Activated naive CD8-positive, alpha-beta T cell treated with anti-CD3 and anti-CD28 coated beads, Interleukin-2, amount 10 ng/mL, durations not matched to agents 7 days and 5 days (primary cell): ENCODE measurements at places on chromosomes 12 and 14. TPM values are rescaled to one million over a fixed set of nuclear protein-coding genes. Genes with fewer than 3 reads are reported as not detected.

- no peak for DNase-seq
Observed at GRCh38 chr12:2163177-2163941, 110.6 kb downstream of the CACNA1C start.

The UNC119B gene
- total RNA-seq: 23.7 TPM

DNA sequence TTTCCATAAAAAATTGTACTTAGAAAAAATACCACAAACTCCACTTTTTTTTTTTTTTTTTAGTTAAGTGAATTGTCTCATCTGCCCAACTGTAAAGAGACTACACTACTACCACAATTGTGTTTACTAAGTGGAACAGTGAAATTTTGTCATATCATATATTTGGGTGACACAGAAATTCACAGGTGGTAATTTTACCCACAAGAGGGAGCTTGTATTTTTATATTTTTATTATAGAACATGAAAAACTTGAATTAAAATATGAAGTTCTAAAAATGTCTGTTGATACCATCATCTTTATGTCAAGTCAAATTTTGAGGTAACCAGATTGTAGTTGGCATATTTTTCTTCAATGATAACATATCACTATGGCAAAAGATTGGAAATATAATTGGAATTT lies 329.4 kb upstream of the SOX5 start:
- no peak for DNase-seq

GRCh38 chr12:125206711-125207110 lies 141.5 kb downstream of the AACS start:
- no peak for DNase-seq

The BEGAIN gene
- total RNA-seq: 1.5 TPM

DNA sequence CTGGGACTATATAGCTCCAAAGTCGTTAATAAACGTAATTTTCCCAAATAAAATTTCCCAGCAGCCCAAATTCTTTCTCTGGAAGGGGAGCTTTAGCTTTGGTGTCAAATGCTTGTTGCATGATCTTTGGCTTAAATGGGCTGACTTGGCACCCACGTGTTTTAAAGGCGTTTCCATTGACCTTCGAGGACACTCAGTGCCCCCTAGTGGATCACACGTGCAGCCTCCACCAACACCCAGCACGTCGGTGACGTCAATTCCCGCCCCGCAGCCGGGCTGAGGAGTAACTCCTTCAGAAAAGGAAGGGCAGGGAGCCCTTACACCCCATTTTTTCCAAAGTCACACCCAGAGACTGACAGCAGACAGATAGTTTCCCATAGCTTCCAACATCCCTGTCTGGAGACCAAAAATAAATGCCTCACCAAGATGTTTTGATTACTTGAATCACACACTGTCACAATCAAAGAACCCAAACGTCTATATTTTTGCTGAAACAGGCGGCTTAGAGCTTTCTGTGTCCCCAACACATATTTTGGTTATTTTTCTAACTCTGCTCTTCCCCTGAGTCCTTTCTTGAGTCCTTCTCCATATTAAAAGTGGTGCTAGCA lies 707.9 kb downstream of the AACS start:
- DNase-seq: no peak

DNA sequence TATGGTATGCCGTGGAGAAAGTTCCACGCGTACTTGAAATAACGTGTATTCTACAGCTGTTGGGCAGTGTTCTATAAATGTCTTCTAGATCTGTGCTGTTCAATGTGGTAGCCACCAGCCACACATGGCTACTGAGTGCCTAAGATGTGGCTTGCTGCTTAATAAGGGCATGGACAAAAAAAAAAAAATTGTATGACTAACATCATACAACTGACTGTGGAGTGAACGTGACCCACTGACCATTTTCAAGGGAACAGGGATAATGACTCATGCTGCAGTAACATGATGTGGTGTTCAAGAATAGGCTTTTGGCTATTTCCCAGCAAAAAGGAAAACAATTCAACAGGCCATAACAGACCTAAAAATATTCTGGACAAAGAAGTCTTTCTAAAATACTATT lies 13.0 kb downstream of the ATG14 start:
- DNase-seq: no peak

The IL22 gene
- total RNA-seq: not detected

The PHLDA1 gene
- total RNA-seq: 5.8 TPM

DNA sequence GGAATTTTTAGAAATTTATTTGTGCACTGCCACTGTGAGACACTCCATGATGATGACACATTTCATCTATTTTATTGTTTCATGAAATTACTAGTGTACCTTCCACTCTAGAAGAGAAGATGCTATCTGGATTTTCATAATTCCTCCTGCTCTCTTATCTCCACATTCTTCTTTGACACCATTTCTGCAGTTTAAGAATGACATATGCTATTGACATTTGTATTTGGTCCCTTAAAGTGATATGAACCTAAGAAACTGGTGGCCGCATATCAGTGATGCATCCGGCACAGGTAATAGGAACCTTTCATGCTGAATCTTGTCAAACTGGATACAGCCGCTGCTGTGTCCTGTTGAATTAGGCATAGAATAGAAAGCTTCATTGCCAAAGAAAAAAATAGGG lies 696.3 kb downstream of the TMEM121 start:
- DNase-seq: no peak

The ENDOU gene
- 0.30 TPM for total RNA-seq

The MFAP5 gene
- total RNA-seq: not detected

The FGF23 gene
- total RNA-seq: not detected

DNA sequence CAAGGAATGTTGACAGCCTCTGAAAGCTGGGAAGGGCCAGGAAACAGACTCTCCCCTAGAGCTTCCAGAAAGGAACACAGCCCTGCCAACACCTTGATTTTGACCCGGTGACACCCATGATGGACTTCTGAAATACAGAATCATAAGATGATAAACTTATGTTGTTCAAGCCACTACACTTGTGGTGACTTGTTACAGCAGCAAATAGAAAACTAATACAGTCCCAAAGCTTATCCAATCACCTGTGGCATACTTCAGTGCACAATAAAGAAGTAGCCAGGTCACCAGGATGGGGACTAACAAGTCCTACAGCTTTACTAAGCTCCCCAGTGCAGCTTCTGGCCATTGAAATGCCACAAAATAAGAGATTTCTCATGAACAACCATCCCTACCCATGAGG lies 5.4 kb downstream of the STON2 start:
- DNase-seq: no peak

- no peak for DNase-seq
Observed at GRCh38 chr12:109783965-109784244, 49.3 kb downstream of the TRPV4 start.

- DNase-seq: peak; percentile 14
Observed at GRCh38 chr12:51905471-51906429, 1.6 kb upstream of the ACVRL1 start.

- peak; percentile 51 for DNase-seq
Observed at GRCh38 chr12:2064071-2064507, 11.3 kb downstream of the CACNA1C start.

DNA sequence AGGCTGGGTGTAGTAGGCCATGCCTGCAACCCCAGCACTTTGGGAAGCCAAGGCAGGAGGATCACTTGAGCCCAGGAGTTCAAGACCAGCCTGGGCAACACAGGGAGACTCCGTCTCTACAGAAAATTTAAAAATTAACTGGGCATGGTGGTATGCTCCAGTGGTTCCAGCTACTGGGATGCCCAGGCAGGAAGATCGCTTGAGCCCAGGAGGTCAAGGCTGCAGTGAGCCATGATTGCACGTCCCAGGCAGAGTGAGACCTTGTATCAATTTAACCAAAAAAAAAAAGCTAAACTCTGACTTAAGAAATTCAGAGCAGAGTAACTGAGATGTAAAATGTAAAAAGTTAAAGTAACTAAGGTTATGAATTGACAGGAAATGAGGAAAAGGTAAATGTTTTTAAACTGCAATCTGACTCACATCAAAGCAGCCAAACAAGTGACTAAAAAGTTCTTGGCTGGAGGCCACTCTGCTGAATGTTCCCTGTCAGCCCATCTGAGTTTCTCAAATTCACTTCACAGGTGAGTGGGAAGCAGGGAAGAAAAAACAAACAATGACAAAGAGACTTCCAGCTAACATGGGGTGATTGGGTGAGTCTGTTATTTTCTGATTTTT lies 21.3 kb downstream of the PRKD1 start:
- no peak for DNase-seq

DNA sequence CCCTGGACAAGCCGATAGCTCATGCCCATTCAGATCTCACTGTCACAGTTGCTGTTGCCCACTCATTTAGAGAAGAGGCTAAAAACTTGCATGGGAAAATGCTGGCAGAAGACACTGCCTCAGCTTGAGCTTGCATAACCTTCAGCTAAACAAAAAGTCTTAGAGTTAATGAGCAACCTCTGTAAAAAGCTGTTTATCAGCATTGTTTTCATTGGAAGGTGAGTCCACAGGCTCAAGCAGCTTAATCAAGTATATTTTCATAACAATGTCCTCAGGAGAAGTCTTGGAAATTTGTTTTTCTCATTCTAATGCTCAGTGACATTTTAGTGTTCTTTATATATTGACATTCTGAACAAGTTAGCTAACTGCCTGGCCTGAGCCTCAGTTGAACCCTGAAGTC lies 872.9 kb downstream of the TMTC2 start:
- no peak for DNase-seq

GRCh38 chr14:19918553-19919264 lies 1.7 kb upstream of the OR4K5 start:
- no peak for DNase-seq

- DNase-seq: no peak
Observed at GRCh38 chr12:10849425-10849878, at the start of gene PRR4. TSS of gene PRR4 (minus strand) at chr12:10849475. CDS start at chr12:10849437, 38 bp downstream.

DNA sequence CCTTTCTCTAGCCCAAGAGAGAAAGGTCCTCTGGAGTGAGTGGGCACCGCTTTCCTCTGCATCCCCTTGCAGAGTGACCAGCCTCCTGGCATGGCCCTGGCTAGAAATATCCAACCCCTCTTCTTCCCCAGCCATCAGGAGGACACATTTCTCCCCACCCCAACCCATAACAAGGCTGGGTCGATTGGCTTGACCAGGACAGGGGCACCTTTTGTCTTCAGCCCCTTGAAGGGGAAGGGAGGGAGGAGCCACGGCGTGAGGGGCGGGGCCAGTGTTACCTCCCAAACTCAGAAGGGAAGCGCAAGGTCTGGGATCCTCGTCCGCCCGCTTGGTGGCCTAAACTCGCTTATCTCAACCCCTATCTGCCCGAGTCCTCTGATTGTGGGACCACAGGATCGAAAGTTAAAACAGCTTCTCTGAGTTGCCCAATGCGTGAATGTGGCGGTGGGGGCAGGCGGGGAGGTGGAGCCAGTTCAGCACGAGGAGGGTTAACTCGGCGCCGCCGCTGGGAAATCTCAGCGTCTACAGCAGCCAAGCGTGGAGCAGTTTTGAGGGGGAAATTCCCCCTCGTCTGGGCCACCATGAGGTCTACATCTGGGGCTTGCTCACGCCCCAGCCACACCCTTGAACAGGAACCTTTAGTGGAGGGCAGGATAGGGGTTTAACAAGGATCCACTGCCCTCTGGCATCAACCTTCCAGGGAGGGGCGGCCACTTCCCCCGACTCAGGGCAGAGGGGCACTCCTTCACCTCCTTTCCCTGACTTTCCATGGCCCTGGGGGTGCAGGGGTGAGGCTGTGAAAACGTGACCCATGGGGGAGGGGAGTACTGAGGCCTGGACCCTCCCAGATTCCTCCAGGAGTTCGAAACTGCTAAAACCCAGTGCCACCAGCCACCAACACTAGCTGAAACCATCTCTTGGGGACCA lies 795 bp downstream of the STAT6 start:
- DNase-seq: peak; percentile 77

GRCh38 chr14:45287610-45288009 lies 34.6 kb upstream of the MIS18BP1 start:
- DNase-seq: no peak

The LDHB gene
- total RNA-seq: 911 TPM

The LAG3 gene
- 46.6 TPM for total RNA-seq

DNA sequence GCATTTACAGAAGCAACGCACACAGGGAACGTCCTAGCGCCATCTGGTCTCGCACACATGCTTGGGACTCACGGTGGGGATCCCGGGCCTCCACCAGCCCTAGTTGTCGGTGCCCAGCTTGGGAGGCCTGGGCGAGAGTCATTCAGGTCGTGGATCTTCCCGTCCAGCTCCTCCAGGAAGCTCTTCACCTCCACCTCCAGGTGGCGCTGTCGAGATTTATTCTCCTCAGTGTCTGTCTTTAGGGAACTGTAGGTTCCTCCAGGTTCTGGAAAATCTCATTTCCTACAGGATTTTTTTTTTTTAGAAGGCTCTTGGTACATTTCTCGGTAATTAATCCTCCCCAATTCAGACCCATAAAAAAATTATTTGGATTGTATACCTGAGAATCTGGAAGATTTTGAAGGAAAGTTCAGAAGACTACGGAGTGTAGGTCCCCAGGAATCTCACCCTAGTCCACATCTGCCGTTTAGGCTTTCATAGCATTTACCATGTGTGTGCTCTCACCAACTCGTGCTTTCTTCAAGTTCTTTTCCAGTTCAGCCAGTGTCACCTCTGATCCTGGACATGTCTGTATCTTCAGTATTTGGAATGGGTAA lies 910.0 kb downstream of the TMEM121 start:
- peak; percentile 54 for DNase-seq

DNA sequence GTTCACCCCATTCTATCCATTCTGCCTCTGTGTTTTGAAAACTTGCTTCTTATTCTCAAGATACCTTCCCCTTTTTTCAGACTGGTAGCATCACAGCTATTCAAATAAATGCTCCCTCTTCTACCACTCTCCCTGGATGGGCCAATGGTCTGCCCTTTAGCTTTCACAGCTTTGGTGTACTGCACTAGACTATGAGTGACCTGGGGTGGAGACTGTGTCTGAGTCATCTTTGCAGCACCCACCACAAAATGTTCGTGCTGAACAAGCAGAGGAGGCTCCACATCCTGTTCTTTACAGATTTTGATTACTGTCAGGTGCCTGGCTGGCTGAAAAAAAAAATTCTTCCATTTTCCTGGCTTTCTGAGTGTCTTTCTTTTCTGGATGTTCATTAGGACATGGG lies 1104.1 kb upstream of the TMEM132C start:
- no peak for DNase-seq

The DACT1 gene
- total RNA-seq: 0.50 TPM

The TC2N gene
- total RNA-seq: 163 TPM

DNA sequence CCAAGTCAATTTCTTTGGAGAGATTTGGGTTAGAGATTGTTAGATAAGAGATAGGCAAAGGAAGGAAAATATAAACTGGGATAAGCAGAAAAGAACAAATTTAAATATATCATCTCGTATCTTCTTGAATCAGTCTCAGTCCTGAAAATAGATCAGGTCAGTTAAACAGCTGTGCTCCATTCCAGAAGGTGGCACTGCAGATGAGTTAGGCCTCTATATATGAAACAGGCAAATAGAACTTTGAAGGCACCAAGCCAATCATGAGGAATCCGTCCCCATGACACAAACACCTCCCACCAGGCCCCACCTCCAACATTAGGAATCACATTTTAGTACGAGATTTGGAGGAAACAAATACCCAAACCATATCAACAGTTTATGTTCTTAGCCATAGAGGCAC lies 605.5 kb upstream of the USP15 start:
- DNase-seq: no peak

The SLC38A4 gene
- total RNA-seq: not detected

DNA sequence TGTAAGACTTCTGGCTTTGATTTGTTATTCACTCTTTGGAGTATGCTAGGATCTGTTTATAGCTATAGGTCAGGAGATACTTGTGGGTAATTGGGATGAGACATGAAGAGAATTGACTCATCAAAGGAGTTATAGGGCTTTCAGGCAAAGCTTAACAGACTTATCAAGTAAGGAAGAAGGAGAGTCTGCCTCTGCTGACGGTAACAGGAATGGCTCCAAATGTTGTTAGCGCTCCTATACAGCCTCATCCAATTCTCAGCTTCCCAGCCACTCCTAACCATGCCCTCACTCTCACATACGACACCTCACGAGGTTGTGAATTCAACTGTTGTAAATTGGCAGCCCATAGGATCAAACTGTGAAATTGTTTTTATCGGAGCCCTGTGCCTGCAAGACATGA lies 140.5 kb downstream of the KCNA5 start:
- no peak for DNase-seq

The CD163 gene
- 4.4 TPM for total RNA-seq

The PLEKHD1 gene
- 0.11 TPM for total RNA-seq
